ENCODE measurements at places on chromosomes 16 and 17.

DNA sequence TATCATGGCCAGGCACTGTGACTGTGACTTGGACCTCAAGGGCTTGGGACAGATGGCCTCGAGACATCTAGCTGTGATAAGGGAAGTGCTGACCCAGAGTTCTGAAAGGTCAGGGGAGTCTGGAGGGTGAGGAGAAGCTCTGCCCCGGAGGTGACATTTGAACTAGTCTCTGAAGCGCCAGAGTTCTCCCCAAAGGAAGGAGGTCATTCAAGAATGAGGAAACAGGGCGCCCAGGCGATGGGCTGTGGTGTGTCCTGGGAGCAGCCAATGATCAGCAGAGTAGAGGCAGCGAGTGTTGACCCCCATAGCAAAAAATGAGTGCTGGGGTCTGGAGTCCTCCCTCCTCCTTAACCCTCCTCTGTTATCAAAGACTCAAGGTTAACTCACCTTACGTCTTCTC lies 4.9 kb downstream of the STARD3 start:
- no peak for DNase-seq

DNA sequence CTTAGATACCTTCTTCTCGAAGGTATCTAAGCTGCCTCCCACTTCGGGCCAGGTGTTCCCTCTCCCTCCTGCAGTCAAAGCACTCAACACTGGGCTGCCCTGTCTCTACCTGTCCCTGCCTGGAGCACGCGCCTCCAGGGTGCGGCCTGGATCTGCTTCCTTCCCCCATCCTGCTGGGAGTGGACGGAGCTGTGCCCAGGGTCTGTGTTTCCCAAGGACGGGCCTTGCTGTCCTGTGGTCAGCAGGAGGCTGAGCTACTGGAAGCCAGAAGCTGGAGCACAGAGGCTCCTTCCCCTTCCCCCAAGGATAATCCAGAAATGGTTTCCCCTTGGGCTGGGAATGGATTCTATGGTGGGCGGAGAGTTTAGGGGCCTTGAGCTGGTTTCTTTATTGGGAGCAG lies 16.7 kb downstream of the LLGL2 start:
- DNase-seq: no peak

- no peak for DNase-seq
Observed at GRCh38 chr17:76122431-76123190, 18.4 kb downstream of the FOXJ1 start.

DNA sequence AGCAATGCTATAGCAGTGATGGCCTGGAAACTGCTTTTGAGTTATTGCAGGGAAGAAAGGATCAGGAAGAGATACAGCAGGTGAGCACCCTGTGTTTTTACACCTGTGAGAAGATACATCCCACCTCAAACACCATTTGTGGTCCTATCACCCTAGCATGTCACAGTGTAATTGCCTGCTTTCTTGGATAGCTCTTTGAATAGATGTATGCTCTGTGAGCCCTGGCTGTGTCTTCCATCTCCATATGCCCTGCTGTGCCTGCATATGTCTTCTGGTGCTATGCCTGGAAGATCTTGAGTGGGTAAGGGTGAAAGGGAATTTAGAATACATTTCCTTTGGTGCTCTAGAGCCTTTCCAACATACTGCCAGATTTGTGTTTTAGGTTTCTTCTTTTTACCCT lies 15.5 kb downstream of the HLF start:
- no peak for DNase-seq

DNA sequence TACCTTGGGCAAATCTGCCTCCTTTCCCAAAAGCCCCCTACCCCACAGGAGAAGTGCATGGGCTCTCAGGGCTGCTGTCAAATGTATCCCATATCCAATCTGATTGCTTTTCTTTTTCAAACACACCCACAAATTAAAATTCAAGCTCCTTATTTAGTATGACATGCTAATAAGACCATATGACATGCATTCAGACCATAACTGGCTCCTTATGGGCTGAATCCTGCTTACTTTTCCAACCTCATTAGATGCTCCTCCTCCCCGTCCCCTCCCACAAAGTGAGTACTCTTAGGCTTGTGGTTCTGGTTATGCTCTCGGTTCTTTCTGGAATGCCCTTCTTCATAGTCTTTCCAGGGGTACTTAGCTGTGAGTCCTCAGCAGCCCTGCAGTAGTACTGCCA lies 59.0 kb upstream of the TOM1L1 start:
- no peak for DNase-seq

GRCh38 chr17:78019976-78020716 lies 61.6 kb downstream of the TNRC6C start:
- DNase-seq: no peak

GRCh38 chr16:81987706-81988105 lies 23.6 kb downstream of the SDR42E1 start:
- no peak for DNase-seq

- no peak for DNase-seq
Observed at GRCh38 chr16:85978291-85978775, 79.4 kb downstream of the IRF8 start.

DNA sequence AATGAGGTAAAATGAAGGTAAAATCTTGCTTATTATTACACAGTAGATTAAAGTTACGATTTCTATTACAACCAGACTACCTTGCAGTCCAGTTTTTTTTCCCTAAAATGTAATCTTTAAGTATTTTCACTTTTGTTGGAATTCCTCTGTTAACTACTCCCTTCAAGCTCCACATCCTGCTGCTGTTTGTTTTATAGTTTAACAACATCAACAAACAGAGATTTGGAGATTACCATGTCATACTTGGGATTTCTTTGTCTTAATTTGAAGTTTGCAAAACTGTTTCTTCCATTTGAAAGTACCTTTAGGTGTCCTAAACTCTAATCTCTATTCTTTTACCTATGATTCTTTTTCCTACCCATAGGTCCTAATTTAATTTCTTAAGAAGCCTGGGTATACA lies 83.3 kb downstream of the ABHD15 start:
- DNase-seq: no peak

GRCh38 chr16:85750827-85751697 lies at the start of gene C16orf74:
TSS of gene C16orf74 (minus strand) at chr16:85751096. CDS start at chr16:85735217, 15,879 bp downstream.
- DNase-seq: no peak

GRCh38 chr16:50195756-50196155 lies 42.6 kb downstream of the TENT4B start:
- no peak for DNase-seq

DNA sequence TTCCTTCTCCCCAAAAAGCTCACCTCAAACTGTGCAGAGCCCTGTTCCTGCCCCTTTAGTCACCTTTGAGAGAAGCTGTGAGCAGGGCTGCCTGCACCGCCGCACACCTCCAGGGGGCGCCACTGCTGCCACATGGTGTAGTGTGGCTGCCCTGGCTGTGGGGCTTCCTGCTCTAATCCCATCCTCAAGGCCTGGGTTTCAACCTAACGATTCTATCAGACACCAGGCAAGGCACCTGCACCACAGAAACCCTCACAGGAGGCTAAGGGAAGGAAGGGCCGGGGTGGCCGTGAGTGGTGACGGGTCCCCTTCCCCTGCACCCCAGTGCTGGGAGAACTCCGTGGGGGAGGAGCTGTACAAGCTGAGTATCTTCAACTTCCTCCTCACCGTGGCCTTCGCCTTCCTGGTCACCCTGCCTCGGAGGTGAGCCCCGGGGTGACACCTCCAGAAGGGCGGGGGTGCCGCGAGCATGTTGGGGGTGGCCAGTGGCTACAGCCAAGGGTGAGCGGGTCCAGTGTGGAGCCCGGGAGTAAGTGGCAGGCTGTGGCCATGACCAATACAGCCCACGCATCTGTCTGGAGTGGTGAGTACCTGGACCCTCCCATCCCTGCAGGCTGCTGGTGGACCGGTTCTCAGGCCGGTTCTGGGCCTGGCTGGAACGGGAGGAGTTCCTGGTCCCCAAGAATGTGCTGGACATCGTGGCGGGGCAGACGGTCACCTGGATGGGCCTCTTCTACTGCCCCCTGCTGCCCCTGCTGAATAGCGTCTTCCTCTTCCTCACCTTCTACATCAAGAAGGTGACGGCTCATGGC lies 7.0 kb downstream of the TMC8 start:
- DNase-seq: no peak

DNA sequence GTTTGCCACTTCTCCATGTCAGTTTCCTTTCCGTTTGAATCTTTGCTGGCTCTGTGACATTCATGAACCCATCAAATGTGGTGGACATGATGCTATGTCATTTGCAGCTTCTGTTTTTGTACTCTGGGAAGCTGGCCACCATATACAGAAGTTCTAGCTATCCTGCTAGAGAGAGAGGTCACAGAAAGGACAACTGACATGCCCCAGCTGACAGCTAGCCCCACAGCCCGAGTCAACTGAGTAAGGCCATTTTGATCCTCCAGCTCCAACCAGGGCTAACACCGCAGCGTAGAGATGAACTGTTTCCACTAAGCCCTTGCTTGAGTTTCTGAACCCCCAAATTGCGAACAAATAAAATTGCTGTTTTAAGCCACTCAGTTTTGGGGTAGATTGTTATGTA lies 33.8 kb downstream of the CCDC42 start:
- DNase-seq: no peak

DNA sequence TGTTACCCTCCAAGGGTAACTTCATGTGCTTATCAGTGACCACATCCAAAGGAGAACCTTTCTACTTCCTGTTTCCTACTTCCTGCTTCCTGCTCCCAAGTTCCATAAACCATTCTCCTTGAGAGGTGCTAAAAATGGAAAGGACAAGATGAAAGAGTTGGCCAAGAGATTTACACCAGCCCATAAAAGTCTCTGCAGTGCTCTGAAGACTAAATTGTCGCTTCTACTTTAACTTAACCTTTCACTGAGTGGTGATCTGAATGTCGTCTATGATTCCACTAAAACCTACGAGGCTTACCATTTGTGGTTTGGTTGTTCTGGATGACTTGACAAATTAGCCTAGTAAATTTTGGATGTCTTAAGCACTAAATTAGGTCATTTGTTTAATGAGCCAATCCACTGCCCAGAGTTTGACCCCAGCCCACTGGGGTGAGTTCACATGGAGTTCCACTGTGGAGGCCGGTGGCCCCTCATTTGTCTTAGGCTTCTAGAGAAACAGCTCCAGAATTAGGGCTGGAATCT lies 333.1 kb downstream of the FOXL1 start:
- no peak for DNase-seq

GRCh38 chr17:7848131-7848579 lies 6.7 kb upstream of the TMEM88 start:
- DNase-seq: no peak

DNA sequence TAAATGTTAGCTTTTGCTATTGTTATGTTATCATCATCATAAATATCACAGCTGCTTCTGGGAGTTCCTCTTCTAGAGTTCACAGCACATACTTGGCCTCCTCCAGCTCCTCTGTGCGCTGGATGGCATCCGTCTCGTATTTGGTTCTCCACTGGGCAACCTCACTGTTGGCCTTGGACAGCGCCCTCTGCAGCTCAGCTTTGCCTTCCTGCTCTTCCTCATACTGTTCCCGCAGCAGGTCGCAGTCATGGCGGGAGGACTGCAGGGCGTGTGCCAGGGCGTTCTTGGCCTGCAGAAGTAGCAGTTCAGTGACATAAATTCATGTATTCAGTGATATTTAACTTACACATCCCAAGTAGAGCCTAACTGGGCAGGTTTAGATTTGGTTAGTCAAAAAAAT lies 23.4 kb downstream of the MYH8 start:
- DNase-seq: no peak

GRCh38 chr17:77779711-77780539 lies 178.6 kb upstream of the TNRC6C start:
- DNase-seq: no peak

DNA sequence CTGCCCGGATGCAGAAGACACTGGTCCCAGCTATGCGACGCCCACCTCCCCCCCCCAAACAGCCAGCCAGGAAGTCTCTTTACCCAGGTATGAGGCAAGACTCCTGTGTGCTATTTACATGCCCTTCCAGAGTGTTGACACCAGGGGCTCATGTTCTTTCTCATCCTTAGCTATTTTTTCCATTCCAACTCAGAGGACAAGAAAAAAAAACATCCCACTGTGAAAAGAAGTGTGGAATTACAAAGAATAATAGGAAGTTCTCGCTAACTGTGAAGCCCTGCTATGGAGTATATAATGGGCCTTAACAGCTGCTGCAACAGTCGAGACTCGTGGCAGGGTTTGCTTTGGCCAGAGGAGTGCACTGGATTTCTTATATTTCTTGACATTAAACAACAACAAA lies 584.9 kb downstream of the CDH13 start:
- no peak for DNase-seq

DNA sequence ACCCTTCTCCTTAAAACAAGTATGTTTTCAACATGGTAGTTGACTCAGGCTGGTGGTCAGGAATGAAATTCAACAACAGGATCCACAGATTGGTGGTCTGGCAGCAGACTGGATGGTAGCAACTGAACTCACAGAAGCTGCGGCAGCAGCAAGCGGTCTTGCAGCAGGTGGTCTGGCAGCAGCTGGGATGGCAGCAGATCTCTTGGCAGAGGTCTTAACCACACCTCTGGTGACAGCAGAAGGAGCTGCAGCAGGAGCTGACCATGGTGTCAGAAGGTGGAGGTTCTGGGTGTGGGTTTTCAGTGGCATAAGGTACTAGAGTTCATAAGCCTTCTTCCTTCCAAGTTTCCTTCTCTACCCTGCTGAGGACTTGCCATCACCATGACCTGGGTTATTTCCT lies 2.2 kb upstream of the KRTAP4-1 start:
- no peak for DNase-seq

GRCh38 chr17:79622122-79622601 lies 11.3 kb upstream of the RBFOX3 start:
- DNase-seq: no peak

DNA sequence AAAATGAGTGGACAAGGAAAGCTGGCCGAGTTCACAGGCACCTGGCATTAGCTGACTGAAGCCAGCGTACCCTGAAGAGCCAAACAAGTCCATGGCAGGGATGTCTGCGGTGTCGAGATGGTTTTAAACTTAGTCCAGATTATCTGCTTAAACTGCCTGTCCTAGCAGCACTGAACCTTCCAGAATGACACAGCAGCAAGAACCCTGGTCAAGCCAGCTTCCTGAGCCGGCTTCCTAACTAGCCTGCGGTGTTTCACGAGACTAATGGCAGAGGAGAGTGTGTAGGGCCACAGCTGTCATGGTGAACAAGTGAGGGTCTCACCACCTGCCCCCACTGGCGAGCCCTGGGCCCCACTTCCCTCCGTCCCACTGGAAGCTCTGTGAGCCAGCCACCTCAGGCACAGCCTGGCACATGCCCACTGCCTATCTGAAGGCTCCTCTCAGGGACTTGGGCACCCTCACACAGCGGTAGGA lies 28.8 kb upstream of the MTSS2 start:
- DNase-seq: no peak

GRCh38 chr17:4199818-4200402 lies 56.9 kb downstream of the CYB5D2 start:
- no peak for DNase-seq

- no peak for DNase-seq
Observed at GRCh38 chr16:17743158-17743557, 272.4 kb upstream of the XYLT1 start.

DNA sequence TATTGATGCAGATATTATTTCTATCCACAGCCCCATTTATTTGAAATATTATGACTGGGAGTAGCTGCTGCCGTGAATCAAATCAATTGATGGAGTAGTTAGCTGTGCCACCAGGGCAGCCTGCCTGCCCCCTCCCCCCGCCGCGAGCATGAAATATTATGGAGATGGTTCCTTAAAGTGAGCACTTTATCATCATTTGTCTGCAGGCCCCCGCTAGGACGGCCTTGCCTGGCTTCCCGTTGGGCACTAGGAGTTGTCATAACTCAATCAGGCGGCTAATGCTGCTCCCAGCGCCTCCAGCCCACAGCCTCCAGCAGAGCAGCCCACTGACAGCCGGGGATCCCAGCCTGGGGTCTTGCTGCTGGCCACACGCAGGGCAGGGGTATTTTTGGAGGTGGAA lies 173.9 kb downstream of the SALL1 start:
- no peak for DNase-seq
